Activated CD4-positive, alpha-beta T cell treated with anti-CD3 and anti-CD28 coated beads, Interleukin-2, amount 50 U/mL, for 24 hours (primary cell): ENCODE measurements at places on chromosomes 11 and 22.

GRCh38 chr11:3203221-3204043 lies 15.2 kb downstream of the MRGPRG start:
- no peak for DNase-seq

DNA sequence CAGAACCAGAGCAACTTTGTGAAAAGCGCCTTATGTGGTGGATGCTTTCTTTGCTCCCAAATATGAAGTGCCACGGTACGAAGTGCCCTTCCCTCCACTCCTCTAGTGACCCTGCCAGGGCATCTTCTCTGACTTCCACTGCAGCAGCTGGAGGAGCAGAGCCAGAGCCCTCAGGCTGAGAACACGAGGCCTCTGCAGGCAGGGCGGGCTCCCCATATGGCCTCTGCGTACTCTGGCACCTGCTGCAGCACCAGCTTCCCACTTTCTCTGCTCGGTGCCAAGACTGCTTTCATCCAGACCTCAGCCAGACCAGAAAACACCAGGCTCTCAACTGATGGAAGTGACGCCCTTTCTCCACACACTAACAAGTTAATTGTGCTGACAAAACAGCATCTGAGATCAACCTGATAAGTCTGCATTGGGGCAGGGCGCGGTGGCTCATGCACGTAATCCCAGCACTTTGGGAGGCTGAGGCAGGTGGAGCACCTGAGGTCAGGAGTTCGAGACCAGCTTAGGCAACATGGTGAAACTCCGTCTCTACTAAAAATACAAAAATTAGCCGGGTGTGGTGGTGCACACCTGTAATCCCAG lies 12.8 kb downstream of the UFD1 start:
- no peak for DNase-seq

GRCh38 chr22:45058622-45058912 lies 48.8 kb upstream of the PHF21B start:
- no peak for DNase-seq

- no peak for DNase-seq
These were observed 1157.5 kb downstream of the BRD1 start for GRCh38 chr22:48669986-48670716.

DNA sequence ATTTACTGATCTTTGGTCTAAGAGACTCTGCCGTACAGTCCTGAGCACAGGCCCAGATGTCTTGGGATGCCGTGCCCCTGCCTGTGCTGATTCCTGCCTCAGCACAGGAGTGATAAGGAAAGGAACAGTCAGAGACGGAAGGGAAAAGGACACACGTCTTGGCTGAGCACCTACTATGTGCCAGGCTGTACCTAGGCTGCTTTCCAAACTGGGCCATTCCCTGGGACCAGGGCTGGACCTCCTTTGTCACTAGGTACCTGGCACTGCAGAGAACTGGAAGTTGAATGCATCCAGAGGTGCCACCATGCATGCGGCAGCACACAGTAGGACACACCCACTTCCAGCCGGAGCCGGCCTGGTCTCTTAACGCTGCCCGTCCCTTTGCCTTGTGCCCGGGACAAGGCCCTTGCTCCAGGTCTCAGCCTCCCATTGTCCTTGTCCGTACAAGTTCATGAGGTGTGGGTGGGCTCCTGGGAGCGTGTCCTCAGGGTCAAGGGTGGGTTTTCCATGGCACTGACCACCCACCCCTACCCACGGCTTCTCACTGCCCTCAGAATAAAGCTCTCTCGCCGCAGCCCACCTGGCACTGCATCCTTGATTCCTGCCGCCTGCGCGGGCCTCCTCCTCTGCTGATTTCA lies 1.1 kb upstream of the SSTR3 start:
- no peak for DNase-seq

GRCh38 chr11:45025716-45026492 lies 75.2 kb upstream of the TP53I11 start:
- DNase-seq = no peak

DNA sequence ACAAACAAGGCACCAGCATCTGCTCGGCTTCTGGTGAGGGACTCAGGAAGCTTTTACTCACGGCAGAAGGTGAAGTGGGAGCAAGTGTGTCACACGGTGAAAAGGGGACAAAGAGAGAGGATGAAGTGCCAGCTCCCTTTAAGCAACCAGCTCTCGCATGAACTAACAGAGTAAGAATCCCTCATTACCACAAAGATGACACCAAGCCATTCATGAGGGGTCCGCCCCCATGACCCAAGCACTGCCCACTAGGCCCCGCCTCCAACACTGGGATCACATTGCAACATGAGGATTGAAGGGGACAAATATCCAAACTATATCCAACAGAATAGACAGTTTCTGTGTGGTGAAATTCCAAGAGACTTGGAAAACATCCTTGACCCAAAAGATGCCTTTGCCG lies 198.2 kb upstream of the POU2AF2 start:
- DNase-seq = no peak

DNA sequence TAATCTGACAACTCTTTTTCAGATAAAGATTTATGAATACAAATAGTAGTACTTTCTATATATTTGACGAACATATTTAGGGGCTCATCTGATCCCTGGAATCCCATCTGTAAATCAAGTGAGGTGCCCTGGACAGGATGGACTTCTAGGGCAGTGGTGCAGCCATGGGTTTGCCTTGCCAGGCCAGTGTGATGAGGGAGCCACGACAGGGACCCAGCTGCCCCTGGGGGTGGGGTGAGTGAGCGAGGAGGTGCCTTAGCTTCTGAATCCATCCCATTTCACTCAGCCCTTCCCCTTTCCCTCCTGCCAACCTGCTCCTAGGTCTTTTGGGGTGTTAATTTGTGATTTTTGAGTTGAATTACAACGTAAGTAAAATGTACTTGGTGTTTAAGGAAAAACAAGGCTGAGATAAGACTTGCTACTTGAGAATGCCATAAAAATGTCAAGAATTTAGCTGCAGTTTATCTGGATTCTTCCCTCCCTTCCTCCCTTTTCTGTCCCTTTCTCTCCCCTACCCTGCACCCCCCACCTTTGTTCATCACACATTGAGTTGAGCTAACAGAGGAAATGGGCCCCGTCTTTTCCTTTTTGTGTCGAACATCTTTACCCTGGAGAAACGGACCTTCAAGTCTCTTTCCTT lies 60.8 kb downstream of the PPFIBP2 start:
- DNase-seq = no peak

GRCh38 chr22:49084206-49084605 lies 743.5 kb downstream of the BRD1 start:
- DNase-seq = no peak

DNA sequence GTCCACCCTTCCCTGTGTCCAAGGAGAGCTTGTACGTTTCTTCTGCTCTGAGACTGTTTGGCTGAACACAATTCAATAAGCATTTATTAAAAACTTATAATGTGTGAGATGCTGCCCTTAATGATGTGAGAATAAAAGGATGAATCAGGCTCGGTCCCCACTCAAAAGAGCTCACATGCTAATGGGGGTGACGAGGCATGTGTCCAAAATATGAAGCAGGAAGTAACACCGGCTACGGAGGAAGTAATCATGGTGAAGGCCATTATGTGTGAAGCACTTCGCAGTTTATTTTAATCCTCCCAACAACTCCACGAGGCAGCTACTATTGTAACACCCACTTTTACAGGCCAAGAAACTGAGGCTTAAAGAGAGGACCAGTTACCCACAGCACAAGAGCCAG lies 3.4 kb upstream of the RASD2 start:
- DNase-seq = no peak

DNA sequence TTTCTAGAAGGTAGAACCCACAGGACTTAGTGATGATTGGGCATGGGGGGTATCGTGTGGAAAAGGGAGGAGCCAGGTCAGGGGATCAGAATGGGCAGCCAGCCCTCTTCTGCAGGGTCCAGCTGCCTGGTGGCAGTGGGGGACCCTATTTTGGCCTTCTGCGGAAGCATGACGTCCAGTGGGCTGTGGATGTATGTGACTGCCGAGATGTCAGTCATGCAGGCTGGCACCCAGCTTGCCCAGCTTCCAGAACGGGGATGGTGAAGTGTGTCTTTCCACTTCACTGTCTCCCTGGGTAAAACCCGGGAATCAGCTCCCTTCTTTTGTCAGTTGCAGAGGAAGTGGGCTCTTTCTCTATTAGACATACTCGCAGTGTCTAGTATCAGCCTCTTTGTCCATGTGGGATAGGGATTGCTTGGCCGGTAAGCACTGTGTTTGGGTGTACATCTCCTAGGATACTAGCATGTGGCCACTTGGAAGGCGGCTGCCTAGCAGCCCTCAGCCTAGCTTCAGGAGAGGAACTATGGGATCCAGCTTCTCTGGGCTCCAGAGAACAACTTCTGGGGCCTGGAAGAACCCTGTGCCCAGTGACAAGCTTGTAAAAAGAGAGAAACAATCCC lies 51.4 kb downstream of the GRIK4 start:
- DNase-seq = no peak

DNA sequence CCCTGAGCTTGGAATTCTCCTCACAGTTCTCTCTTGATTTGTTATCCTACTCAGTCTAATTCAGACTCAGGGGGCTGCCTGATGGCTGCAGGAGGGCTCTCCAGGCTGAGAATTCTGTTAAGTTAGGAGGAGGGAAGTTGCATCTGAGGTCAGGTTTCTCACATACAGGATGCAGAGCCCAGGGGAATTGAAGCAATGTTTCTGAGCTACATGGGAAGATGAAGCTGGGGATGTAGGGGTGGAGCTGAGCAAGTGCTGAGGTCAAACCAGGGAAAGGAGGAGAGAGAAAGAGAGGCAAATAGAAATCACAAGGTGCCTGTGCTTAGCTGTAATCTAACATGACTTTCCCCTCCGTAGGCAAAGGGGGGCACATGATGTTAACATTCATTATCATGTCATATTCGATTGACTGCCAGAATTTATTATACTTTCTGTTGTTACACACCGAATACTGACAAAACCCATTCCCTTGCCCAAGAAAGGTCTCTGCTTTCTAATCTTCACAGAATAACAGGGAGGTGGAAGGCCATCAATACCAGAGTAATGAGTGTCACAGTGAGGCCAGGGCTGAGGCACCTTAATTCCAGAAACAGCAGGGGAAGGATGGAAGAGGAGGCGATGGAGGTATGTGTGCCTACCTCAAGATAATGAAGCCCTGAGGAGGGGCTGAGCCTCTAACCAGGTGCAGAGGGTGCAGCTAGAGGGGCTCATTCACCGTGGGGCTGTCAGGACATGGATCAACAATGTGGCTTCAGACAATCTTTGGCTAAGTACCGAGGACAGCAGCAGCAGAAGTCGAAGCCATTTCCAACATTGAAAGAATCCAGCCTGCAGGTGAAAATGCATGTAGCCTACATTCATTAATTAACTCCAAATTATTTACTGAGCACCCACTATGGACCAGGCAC lies 205.4 kb upstream of the SNX19 start:
- no peak for DNase-seq

DNA sequence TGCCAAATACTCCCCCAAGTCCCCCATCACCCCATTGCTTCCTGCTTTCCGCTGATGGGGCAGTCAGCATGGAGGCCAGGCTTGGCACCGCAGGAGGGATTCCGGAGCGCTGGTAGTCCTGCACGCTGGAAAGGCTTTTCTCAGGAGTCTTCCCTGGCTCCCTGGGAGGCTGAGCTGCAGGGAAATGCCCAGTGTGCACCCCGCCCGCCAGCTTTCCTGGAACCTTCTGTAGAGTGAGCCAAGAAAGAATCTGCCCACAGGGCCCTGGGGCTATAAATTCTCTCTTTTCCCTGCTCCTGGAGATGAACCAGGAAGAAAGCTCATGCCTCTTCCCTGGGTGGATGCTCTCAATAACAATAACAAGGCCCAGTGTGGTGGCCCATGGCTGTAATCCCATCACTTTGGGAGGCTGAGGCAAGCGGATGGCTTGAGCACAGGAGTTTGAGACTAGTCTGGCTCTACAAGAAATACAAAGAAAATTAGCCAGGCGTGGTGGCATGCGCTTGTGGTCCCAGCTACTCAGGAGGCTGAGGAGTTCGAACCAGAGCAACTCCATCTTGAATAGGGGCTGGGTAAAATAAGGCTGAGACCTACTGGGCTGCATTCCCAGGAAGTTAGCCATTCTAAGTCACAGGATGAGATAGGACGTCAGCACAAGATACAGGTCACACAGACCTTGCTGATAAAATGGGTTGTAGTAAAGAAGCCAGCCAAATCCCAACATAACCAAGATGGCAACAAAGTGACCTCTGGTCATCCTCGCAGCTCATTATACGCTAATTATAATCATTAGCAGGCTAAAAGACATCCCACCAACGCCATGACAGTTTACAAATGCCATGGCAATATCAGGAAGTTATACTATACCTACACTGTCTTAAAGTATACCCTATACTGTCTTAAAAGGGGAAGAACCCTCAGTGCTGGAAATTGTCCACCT lies 46.4 kb upstream of the FTH1 start:
- DNase-seq = no peak

DNA sequence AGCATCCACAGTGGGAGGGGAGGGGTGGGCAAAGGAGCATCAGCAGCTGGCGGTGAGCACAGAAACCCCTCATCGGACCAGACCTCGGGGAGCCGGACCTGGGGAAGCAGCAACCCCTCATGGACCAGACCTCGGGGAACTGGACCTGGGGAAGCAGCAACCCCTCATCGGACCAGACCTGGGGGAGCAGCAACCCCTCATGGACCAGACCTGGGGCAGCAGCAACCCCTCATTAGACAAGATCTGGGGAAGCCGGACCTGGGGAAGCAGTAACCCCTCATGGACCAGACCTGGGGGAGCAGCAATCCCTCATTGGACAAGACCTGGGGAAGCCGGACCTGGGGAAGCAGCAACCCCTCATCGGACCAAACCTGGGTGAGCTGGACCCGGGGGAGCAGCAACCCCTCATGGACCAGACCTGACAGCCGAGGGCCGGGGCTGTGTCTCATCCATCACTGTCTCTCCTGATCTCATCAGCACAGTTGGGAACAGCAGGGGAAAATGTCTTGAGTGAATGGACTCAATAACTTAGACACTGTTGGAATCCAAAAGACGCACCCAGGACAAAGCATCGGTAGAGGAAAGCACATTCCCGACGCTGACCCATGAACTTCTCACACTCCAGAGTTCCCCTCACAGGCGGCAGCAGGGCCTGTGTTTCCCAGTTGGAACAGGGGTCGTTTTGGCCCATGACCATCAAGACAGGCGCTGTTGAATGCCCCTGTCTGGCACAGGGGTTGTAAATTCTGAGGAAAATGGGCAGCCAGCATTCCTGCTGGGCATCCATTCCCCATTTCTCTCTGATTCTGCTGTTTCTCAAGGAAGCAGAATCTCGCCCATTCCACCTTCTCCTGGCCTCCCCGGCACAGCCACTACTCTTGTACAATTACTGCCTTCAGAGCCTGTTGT lies 1494.6 kb downstream of the TBC1D22A start:
- DNase-seq = no peak

DNA sequence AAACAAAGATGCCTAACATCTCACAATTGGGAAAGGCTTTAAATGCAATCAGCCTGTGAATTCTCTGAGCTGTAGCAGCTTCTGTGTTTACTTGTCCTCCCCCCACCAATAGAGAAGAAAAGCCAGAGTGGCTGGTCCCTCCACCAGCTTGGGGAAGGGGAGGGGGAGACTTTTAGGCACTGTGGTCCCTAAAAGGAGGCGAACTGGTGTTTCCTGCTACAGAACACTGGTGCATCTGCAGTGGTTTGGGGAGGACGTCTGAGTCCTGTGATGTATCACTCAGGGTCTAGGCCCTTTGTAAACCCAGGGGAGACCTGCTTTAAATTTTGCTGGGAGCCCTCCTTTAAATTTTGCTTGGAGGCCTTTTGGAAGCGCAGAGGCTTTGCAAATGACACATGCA lies 16.9 kb downstream of the TNRC6B start:
- DNase-seq = no peak
